Osteocyte (in vitro differentiated cells): ENCODE measurements at places on chromosomes 2 and 18. TPM values are rescaled to one million over a fixed set of nuclear protein-coding genes. Genes with fewer than 3 reads are reported as not detected.
A peak's percentile ranks its signal among the peaks of the same experiment; 100 is the strongest.

DNA sequence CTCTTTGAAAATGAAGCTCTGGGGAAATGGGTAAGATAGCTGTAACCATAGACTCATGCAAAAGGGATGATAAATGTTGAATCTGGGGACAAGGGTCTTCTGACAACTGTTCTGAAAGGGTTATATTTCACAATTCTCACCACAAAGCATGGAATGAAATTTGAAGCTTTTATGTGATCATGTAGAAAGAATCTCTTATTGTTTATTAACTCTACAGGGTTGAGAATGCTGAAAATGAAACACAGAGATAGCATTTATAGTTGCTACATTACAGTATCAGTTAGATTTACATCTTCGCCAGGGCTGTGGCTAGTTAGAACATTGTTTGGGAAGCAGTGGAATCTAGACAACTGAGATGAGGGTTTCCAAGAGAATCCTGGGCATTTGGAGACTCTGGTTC, 97.4 kb upstream of the LHCGR start:
- no peaks in the 10 kb centered on the region for H3K27me3 ChIP-seq
- H3K4me1 ChIP-seq: peaks cover 27% of the 10 kb centered on the region
- no peak overlapping the region for H3K4me3 ChIP-seq
- H3K36me3 ChIP-seq: no peaks in the 10 kb centered on the region
- no peak for DNase-seq

GRCh38 chr2:36487947-36488346, 110.0 kb downstream of the FEZ2 start:
- H3K4me1 ChIP-seq: peaks cover 94% of the 10 kb centered on the region
- H3K27ac ChIP-seq: peak overlapping the region; percentile 97
- no peak for DNase-seq
- no peaks in the 10 kb centered on the region for H3K27me3 ChIP-seq

DNA sequence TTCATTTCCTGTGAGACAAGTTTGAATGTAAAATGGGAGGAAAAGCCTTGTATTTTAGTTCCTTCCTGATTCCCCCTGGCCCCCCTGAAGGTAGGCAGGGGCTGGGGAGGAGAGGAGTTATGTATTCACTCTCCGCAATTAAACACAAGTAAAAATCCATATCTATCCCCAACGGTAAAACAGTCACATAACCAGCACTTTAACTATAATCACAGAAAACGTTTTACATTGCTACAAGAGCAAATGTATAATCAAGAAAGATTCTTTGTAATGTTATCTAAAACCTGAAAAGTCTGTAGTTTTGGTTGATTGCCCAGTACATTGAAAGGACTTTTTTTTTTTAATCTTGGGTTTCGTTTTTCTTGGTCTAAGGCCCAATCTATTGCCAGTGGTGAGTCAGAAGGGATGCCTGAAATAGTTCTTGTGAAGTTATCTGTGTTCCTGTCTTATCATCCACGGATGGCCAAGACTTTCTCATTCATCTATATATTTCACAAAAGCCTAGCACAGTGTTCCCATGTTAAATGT, 34.5 kb upstream of the CCNYL1 start:
- H3K27me3 ChIP-seq: no peaks in the 10 kb centered on the region
- peak overlapping the region; percentile 25 for H3K27ac ChIP-seq
- H3K4me1 ChIP-seq: peaks cover 12% of the 10 kb centered on the region
- no peak for DNase-seq

- H3K27me3 ChIP-seq: no peaks in the 10 kb centered on the region
- DNase-seq: no peak
- H3K27ac ChIP-seq: no peak overlapping the region
- no peak overlapping the region for H3K4me3 ChIP-seq
Measured at GRCh38 chr2:226730481-226730880, 69.1 kb downstream of the IRS1 start.

- H3K4me1 ChIP-seq: no peaks in the 10 kb centered on the region
- peaks cover 13% of the 10 kb centered on the region for H3K27me3 ChIP-seq
- no peak overlapping the region for H3K27ac ChIP-seq
- DNase-seq: no peak
Measured at GRCh38 chr2:138720035-138720838, 60.0 kb downstream of the NXPH2 start.

GRCh38 chr2:23689891-23690290, 237.0 kb downstream of the ATAD2B start:
- no peak overlapping the region for H3K27ac ChIP-seq
- H3K4me1 ChIP-seq: no peaks in the 10 kb centered on the region
- H3K27me3 ChIP-seq: no peaks in the 10 kb centered on the region

The POTEJ gene
- total RNA-seq: not detected in 2 replicates

DNA sequence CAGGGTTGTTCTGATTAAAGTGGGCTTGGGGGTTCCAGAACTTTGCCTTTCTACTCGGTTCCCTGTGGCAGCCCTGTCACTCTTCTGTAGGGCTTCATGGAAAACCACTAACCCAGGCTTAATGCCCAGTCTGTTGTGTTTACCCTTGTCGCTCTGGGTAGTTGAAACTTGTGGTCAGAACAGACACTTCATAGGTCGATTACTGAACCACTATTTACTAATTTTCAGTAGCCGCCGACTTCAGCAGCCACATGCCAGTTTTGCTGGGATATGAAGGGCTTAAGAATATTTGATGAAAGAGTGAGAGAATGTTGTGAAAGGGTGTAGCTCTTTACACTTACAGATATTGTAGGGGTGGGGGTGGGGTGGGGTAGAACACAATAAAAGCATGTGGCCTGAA, 362.3 kb downstream of the RND3 start:
- no peaks in the 10 kb centered on the region for H3K27me3 ChIP-seq
- no peak for DNase-seq
- H3K4me3 ChIP-seq: no peak overlapping the region
- H3K4me1 ChIP-seq: peaks cover 43% of the 10 kb centered on the region
- peak overlapping the region; percentile 50 for H3K27ac ChIP-seq

DNA sequence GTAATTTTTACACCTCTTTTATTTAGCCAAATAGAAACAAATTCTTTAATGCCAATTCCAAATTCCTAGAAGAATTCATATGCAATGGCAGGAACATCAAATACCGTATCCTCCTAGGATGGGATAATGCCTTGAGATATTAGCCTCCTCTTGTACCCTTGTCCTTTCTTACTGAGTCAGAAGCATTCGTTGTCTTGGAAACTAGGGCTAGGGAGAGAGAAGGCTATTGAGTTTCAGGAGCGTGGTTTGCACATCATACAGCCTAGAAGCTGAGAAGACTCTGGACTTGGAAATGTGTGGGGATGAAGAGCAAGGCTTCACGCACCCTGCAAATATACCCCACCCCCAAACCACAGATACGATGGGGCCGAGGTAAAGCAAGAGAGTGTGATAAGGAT, 300.7 kb downstream of the SP3 start:
- DNase-seq: no peak
- H3K27me3 ChIP-seq: no peaks in the 10 kb centered on the region
- no peak overlapping the region for H3K4me3 ChIP-seq
- H3K36me3 ChIP-seq: peaks cover 2% of the 10 kb centered on the region
- H3K4me1 ChIP-seq: peaks cover 6% of the 10 kb centered on the region

The GRB14 gene
- total RNA-seq: 0.83 and 2.5 TPM in 2 replicates

GRCh38 chr2:23350792-23351355, 34.1 kb upstream of the KLHL29 start:
- peak overlapping the region; percentile 52 for H3K27ac ChIP-seq
- DNase-seq: no peak
- H3K4me3 ChIP-seq: no peak overlapping the region
- no peaks in the 10 kb centered on the region for H3K36me3 ChIP-seq

GRCh38 chr2:218257390-218257981, 3.3 kb upstream of the GPBAR1 start:
- H3K27me3 ChIP-seq: no peaks in the 10 kb centered on the region
- H3K4me1 ChIP-seq: peaks cover 24% of the 10 kb centered on the region
- no peak overlapping the region for H3K27ac ChIP-seq
- H3K4me3 ChIP-seq: no peak overlapping the region
- no peak for DNase-seq
- peaks cover 26% of the 10 kb centered on the region for H3K36me3 ChIP-seq

GRCh38 chr2:118077636-118078247, 10.5 kb upstream of the INSIG2 start:
- no peak overlapping the region for H3K4me3 ChIP-seq
- H3K27me3 ChIP-seq: peaks cover 84% of the 10 kb centered on the region
- H3K27ac ChIP-seq: no peak overlapping the region
- no peak for DNase-seq

GRCh38 chr2:68039317-68039716, 23.5 kb downstream of the C1D start:
- no peak overlapping the region for H3K27ac ChIP-seq
- DNase-seq: no peak
- no peak overlapping the region for H3K4me3 ChIP-seq
- peaks cover 6% of the 10 kb centered on the region for H3K4me1 ChIP-seq

The OR6B2 gene
- total RNA-seq: not detected in 2 replicates

The LONRF2 gene
- total RNA-seq: 0.26 and 0.32 TPM in 2 replicates

The GATA6 gene
- total RNA-seq: 1.9 and 2.4 TPM in 2 replicates

The SCN7A gene
- 0.11 TPM in 1 of 2 replicates, not detected in the other for total RNA-seq

DNA sequence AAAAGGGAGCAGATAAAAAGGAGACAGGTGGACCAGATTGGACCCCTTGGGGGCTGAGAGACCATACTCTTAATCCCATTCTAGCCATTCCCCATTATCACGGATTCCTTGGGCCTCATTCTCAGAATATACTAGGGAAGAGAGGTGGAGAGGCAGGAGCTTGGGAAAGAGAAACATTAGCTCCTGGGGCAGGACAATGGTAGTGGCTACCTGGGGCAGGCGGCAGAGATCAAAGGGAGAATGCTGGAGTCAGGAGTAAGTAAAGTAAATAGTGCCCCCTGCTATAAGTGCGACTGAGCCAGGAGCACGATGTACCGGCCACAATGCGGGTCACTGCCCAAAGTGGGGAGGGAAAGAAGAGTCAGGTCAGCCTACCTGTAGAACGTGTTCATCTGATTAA, 20.4 kb upstream of the IHH start:
- H3K4me1 ChIP-seq: no peaks in the 10 kb centered on the region
- no peaks in the 10 kb centered on the region for H3K27me3 ChIP-seq
- peaks cover 9% of the 10 kb centered on the region for H3K36me3 ChIP-seq
- H3K4me3 ChIP-seq: no peak overlapping the region
- H3K27ac ChIP-seq: no peak overlapping the region

The CYP26B1 gene
- total RNA-seq: 0.89 and 1.3 TPM in 2 replicates

DNA sequence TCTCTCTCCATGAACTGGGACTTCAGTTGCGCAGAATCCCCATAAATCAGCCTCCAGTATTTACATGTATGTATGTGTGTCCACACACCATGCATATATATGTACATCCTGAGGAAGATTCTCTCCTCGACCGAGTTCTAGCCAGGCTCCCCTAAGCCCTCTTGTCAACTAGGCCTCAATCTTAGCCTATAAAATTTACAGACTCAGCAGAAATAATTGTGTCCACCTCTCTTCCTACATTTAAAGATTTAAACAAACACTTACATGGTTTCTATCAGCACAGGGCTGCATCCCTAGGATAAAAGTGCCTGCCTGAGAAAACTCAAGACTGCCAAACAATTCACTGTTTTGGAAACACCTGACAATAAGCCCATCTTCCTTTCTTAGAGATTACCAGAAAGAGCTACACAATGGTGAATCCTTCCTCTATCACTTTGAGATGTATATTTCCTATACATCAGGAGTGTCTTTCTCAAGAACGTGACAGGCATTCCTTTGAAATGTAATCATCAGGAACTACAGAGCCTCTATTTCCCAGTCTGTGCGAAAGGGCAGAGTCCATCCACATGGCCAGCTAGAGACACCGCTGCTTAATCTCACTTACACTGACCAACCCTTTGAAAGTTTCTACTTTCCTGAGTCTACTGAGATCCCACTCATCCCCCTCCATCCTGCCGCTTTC, 39.5 kb downstream of the ZNF519 start:
- no peaks in the 10 kb centered on the region for H3K27me3 ChIP-seq
- H3K27ac ChIP-seq: no peak overlapping the region
- no peak for DNase-seq
- H3K4me1 ChIP-seq: no peaks in the 10 kb centered on the region
- no peak overlapping the region for H3K4me3 ChIP-seq

DNA sequence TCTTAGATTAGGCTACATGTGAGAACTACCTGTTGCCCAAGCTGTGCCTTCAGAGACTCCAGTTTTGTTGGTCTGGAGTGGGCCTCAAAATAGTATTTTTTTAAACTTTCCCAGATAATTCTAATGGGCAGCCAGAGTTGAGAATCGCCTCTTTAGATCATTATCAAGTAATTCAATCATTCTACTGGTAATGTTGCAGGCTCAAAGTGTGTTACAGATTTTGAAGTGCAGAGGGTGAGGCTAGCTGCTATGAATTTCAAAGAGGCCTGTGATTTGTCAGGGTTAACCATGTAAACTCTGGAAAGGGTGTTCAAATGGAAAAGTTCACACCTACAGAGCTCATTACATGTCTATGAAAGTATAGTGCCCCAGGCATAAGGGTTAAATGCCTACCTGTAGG, 30.1 kb downstream of the ANKRD29 start:
- no peak overlapping the region for H3K27ac ChIP-seq
- peaks cover 26% of the 10 kb centered on the region for H3K27me3 ChIP-seq
- no peaks in the 10 kb centered on the region for H3K36me3 ChIP-seq
- H3K4me3 ChIP-seq: no peak overlapping the region
- peaks cover 11% of the 10 kb centered on the region for H3K4me1 ChIP-seq

GRCh38 chr18:35477497-35477896, 20.3 kb downstream of the INO80C start:
- peaks cover 23% of the 10 kb centered on the region for H3K36me3 ChIP-seq
- no peak overlapping the region for H3K4me3 ChIP-seq
- no peaks in the 10 kb centered on the region for H3K27me3 ChIP-seq
- H3K27ac ChIP-seq: peak overlapping the region; percentile 98
- peaks cover 72% of the 10 kb centered on the region for H3K4me1 ChIP-seq

The SH3BP4 gene
- 60.1 and 62.1 TPM in 2 replicates for total RNA-seq

DNA sequence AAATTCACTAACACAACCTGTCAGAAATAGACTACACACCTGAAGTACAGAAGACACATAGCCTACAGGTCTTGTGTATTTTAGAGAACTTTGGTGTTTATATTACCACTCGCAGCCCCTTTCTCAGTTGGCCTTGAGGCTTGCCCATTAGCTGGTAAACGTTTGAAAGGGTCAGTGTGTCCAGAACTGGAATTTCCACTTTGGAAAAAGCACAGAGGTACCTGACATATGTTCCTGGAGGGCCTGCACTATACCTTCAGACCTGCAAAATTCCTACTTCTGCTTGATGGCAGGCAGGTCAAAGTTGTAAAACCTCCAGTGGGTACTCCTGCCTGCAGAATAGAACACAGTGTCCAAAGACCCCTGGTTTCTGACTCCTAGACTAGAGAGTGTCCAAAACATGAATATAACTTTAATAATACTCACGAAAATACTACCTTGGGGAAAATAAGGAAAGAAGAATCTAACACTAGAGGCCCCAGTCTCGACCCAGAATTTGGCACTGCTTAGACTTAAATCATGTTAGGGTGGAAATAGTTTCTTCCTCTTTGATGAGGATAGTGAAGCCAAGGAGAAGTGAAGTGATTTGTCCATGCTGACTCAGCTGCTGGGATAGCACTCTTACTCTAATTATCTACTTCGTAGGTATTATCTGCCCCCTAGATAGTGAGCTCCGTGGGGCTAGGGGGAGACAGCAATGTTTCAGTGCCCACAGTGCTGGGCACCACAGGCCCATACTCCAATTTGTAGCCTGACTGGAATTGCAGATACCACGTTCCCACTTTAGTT, 2.8 kb downstream of the KCTD1 start:
- peaks cover 5% of the 10 kb centered on the region for H3K36me3 ChIP-seq
- no peaks in the 10 kb centered on the region for H3K27me3 ChIP-seq
- H3K4me3 ChIP-seq: peak overlapping the region; percentile 71
- no peak for DNase-seq
- H3K4me1 ChIP-seq: peaks cover 57% of the 10 kb centered on the region
- peak overlapping the region; percentile 54 for H3K27ac ChIP-seq
